Hypothalamus (tissue), 51 donors: ENCODE measurements at places on chromosomes 11 and 22.

DNA sequence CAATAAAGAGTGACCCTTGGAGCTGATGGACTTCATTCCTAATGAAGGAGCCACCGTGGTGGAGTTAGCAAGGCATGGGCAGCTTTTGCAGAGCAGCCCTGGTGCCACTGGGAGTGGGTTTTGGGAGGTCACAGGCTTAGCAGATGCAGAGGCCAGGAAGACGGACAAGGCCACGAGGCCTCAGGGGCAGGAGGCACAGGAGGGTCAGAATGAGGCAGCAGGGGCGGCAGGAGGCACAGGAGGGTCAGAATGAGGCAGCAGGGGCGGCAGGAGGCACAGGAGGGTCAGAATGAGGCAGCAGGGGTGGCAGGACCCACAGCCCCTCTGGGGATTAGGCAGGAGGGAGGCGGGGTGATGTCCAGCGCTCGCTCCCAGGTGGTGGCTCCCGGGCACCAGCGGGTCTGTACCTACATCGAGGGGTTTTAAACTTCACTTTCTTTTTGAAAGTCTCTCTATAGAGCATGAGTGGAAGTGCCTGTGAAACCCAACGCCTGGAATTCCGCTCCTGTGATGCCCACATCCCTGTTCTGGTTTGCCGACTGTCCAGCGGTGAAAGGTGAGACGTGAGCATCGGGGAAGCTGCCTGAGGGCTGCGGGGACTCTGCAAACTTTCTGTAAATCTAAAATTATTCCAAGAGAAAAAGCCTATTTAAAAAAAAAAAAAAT lies 521.6 kb downstream of the BRD1 start:
- DNase-seq = no peak

DNA sequence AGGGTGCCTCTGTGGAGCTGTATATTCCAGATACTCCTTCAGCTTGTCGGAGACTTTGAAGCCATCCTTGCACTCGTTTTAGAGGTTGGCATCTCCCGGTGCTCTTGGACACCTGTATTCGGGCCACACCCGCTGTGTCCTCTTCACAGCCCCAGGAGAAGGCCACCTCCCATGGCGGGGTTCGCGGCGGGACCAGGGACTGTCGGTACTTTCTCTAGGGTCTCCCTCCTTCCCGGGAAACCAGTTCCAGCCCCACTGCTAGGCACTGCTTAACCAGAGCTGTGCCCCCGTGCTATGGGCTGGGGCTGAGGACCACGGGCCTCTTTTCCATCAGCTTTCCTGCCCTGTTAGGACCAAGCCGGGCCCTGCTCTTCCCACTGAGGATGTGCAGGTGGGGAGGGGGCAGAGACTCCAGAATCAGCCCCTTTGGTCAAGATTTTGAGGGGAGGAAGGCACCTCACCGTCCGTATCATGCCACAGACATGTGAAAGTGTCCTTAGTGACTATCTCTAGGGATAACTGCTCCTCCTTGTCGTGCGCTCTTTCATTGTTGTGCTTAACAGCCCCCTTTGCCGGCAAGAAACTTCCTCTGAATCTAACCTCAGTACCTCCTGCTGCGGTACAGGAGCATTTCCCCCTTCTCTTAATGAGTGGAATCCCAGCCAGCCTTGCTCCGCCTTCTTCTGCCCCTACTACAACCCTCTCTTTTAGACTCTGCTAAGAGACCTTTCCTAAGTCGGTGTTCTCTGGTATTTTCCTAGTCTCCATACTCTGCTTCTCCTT lies 1.2 kb upstream of the B3GAT1 start:
- no peak for DNase-seq

DNA sequence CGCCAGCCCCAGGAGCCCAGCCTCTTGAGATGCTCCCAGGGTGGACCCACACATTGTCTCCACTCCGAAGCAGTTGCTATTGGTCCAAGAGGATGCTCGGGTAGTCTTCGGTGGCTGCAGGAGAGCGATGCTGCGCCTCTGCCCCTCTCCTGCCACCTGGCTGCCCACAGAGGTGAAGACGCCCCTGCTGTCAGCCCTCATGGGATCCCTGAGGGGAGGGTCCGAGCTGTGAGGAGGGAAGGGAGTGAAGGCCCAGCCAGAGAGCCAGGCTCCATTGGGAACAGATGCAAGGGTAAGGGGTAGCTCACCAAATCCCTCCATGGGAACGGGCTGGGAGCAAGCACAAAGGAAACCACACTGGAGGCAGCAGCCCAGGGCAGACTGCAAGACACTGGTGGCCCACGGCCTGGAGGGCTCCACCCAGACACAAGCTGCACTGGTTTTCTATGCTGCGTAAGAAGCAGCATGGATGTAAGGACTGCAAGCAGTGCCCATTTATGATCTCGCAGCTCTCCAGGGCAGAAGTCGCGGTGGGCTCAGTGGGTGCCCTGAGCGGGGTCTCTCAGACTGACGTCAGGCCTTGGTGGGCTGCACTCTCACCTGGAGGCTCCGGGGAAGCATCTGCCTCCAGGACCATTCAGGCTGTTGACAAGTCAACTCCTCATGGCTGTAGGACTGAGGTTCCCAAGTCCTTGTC lies 15.7 kb downstream of the TSPAN32 start:
- no peak for DNase-seq

DNA sequence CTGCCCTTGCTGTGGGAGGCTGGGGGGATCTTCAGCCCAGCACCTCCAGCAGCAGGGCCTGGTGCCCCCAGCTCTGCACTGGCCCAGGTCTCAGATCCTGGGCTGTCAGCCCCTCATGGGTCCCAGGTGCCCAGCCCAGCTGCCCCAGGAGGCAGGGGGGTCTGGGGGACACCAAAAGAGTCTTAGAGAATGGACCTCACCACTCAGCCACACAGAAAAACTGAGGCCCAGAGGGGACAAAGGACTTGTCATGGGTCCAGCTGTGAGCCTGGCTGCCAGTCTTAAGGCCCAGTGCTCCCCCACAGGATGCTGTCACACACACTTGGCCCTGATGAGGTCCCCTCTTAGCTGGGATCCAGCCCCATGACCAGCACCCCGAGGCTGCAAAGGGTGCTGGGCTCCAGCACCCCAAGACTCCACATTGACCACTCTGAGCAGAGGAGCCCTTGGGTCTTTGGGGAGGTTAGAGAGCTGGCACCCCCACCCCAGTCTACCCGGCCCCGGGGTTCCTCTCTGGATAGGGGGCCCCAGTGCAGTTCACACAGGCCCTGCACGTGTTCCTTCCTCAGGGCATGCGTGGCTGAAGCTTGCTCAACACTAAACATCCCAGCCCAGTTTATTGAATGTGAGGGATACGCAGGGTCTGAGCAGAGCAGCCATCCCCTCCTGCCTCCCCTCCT lies 54.4 kb downstream of the IGLL5 start:
- no peak for DNase-seq

DNA sequence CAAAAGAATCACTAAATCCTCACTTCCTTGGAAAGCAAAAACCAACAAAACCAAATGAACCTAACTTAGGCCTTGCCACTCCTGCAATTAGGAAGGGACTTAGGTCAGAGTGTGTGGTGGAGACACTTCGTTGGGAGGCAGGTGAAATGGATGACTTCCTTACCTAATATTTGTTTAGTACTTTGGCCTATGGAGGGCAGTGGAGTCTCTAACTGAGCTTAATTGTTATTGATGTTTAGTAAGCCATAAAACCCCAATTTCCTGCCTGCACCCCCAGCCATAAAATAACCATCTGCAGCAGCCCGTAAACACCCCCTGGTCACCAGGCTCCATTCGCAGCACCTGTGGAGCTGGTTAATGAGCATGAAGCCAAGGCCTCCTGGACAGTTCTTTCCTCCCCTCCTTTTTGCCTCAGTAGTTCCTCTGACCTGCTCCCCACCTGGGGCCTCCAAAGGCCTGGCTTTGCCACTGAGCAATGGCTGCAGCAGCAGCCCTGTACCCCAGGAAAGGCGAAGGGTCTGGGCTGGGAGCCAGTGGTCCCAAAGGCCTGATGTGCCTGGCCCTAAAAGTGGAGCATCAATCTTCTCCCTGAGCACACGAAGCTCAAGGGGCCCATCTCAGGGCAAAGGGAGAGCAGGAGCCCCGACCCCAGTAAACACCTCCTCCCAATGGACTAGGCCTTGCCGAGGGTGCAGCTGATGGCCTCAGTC lies 15.6 kb upstream of the SYT13 start:
- no peak for DNase-seq

- no peak for DNase-seq
Measured at GRCh38 chr11:118239509-118240205, 12.5 kb downstream of the MPZL3 start.

- DNase-seq = no peak
Measured at GRCh38 chr11:28631148-28631547, 523.0 kb downstream of the METTL15 start.

- no peak for DNase-seq
Measured at GRCh38 chr11:113447621-113448315, 27.4 kb downstream of the DRD2 start.

DNA sequence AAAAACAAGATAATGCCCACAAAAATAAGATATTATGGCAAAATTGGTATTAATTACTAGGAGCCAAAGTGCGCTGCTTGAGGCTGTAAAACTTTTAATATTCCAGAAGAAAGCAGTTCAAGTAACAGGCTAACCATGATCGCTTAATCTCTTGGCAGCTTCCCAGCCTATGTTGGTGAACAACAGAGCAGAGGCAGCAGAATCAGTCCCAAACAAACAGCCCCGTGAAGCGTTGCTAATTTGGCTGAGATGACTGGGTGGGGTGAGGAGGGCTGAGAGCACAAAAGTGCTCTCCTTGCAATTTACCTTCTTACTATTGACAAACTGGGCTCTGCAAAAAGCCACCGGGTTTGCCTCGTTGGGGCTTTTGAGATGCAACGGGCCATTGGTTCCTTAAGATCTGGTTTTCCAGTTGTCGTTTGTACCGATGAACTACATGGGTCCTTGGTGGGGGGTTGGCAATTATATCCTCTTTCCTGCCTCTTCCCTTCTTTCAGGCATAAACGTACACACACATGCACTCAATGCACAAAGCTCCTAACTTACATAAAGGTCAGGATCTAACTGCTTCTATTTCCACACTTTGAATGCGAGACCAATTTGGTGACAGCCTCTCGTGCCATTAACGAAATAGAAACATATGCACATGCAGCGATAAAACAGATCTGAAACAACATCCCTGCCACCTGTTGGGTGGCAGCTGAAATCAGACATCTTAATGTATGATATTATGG lies 407.6 kb upstream of the CADM1 start:
- no peak for DNase-seq

- no peak for DNase-seq
Measured at GRCh38 chr22:30460147-30460546, 11.7 kb downstream of the SEC14L3 start.

DNA sequence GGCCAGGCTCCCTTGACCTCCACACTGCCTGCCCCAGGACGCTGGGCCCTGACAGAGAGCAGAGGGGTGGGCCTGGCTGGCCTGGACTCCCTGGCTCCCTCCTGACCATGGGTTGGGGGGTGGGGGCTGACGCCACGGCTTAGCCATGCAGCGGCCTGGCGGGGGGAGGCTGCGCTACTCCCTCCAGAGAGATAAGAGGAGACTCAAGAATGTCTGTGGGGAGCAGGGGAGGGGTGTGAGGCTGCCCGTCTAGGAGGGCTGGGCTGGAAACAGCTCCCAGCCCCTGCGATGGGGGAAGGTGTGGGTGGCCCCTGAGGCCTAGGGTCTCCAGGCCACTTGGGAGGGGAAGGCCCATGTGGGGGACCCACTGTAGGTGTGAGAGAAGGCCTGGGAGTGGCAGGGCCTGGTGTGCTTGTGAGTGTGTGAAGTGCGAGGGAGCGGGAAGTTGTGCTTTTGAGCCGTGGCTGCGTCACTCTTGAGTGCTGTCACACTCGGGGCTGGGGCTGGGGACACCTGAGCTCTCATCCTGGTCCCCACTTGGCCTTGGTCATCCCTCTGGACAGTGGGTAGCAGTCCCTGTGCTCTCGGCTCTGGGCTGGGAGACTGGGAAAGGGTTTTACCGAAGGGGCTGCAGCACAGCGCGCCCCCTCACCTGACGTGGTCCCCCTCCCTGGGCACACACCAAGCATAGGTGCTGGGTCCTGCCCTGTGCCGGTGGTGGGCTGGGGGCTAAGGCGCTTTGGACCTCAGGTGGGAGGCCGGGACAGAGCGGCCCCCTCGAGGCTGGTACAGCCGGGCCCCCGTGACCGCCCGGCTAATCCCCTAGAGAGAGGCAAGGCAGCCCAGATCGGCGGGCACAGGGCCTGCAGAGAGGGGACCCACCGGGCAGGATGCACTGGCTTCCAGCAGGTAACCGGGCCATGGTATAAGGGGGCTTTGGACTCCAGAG lies 2.4 kb downstream of the MYRF start:
- no peak for DNase-seq

DNA sequence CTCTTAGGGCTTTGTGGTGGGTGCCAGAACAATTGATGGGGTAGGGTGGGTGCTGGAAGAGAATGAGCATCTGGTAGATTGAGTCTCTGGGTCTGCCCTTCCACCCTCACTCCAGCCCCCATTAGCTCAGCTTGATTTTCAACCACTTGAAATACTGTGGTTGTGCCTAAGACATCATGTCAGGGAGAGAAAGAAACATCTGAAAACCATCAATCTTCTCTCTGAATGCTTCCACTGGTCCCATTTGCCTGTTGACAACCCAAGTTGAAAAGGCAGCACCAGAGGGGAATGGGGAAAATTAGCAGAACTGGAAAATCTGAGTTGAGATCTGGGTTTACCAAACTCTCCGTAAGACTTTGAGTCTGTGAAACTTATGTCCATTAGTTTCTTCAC lies 26.1 kb downstream of the CD44 start:
- no peak for DNase-seq

GRCh38 chr11:11387207-11387606 lies 34.2 kb upstream of the CSNK2A3 start:
- no peak for DNase-seq

DNA sequence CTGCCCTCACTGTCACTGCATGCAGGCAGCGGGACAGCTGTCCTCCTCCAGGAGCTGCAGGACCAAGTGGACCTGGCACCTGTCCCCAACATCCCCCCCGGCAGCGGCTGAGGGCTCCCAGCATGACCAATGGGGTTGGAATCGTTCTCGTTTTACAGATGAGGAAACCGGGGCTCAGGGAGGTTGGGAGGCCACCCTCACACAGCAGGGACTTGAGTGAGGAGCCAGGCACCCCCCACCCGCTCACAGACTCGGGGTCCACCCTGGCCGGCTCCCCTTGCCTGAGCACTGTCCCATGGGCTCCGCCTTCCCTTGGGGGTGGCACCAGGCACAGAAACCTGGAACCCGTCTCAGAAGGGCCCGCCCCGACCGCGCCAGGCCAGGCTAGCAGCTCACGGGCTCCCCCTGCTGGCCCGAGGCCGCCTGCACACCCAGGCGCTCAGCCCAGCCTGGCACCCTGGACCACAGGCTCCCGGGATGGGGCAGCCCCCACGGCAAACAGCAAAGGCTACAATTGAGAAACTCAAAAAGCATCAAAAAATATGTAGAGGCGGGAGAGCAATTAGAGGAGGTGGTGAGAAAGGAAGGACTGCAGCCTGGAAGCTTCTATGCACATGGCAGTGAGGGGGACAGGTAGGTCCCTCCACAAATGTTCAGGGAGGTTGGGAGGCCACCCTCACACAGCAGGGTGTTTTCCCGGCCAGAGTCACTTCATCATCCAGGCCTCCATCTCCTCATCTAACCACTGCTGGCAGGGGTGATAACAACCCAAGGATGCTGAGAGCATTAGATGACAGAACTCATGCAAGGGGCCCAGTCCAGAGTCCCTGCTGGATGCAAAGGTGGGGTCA lies 12.8 kb downstream of the MACROD1 start:
- peak; percentile 62 for DNase-seq

- no peak for DNase-seq
Measured at GRCh38 chr11:47314992-47315391, 37.5 kb downstream of the MYBPC3 start.
